ENCODE measurements at places on chromosomes 4 and X.

GRCh38 chr4:31918891-31919290 is 1198.7 kb downstream of the PCDH7 start:
- no peak for DNase-seq

DNA sequence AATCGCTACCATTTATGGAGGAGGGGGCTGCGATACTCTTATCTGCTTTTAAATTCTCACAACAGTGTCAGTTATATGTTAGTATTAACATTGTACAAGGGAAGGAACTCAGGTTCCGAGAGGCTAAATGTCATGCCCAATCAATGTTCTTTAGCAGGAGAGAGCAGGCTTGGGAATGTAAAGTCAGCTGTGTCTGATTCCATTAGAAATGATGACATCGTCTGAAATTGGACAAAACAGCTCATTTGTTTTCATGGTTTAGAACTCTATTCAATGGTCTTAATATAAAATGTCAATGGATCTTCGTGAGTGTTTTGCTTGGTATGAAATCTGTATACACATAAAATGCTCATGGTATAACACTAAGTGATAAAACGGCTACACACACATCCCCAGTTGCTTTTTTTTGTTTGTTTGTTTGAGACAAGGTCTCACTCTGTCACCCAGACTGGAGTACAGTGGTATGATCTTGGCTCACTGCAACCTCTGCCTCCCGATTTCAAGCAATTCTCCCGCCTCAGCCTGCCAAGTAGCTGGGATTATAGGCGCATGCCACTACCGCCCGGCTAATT is 11.9 kb upstream of the SH3KBP1 start:
- no peak for DNase-seq

- peak; percentile 80 for DNase-seq
These were observed 50.8 kb upstream of the TRIM2 start for GRCh38 chr4:153153339-153153871.

DNA sequence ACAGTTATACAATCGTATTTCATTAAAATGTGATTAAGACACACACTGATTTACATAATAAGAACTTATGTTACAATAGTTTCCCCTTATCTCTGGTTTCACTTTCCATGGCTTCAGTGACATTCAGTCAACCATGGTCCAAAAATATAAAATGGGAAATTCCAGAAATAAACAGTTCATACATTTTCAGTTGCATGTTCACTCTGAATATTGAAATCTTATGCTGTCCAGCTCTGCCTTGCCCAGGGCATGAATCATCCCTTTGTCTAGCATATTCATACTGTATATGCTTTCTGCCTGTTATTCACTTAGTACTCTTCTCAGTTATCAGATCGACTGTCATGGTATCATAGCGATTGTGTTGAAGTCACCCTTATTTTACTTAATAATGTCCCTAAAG is 173.8 kb upstream of the DCAF12L2 start:
- DNase-seq, result no peak

- DNase-seq, result no peak
These were observed 2.9 kb downstream of the HDAC8 start for GRCh38 chrX:72569786-72570185.

- DNase-seq, result no peak
These were observed 244.3 kb downstream of the PTTG2 start for GRCh38 chr4:38204339-38205035.

- DNase-seq, result no peak
These were observed 15.8 kb upstream of the DHRSX start for GRCh38 chrX:2516623-2517022.

GRCh38 chr4:7759216-7759615 is 180.4 kb downstream of the AFAP1 start:
- DNase-seq, result peak; percentile 72

DNA sequence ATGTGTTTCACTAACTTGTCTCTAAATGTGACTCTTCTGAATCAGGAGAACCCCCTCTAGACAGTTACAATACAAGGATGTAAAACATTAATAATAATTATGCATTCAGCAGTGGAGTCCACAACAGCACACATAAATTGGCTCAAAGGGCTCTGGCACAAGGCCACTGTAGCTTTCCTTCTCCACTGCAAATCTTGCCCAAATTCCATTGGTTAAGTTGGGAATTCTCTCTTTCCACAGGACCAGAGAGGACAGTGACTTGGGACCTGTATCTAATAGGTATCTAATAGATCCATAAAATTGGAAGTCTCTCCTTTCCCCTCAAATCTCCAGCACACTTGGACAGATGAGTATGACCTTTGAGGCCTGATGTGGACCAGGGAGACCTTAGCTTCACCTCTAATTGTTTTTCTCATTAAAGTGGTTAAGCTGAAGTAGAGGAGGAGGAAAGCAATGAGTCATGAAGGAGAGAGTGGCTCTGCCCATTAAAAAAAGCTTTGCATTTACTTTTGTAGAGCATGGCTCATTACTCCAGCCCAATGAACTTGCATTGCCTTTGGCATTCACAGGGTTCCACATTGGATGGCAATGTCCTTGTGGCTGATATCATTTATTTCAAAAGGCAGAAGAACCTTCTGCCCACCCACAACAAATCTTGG is 72.3 kb upstream of the SH3RF1 start:
- no peak for DNase-seq

DNA sequence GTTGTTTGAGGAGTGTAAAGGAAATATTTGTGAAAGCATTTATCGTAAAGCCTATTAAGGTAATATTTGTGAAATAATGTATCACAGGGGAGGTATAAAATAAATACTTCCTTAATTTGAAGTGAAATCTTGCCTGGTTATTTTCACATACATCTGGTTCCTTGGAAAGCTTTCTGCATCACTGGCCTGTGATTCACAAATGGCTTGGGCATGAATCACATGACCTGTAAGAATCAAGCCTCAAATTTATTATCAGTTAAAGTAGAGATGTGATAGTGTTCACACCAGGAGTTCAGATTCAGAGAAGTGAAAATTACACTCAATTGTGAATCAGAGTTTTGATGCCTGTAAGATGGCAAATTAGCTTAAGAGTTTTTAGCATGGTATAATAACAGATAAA is 1911.4 kb downstream of the STIM2 start:
- no peak for DNase-seq

DNA sequence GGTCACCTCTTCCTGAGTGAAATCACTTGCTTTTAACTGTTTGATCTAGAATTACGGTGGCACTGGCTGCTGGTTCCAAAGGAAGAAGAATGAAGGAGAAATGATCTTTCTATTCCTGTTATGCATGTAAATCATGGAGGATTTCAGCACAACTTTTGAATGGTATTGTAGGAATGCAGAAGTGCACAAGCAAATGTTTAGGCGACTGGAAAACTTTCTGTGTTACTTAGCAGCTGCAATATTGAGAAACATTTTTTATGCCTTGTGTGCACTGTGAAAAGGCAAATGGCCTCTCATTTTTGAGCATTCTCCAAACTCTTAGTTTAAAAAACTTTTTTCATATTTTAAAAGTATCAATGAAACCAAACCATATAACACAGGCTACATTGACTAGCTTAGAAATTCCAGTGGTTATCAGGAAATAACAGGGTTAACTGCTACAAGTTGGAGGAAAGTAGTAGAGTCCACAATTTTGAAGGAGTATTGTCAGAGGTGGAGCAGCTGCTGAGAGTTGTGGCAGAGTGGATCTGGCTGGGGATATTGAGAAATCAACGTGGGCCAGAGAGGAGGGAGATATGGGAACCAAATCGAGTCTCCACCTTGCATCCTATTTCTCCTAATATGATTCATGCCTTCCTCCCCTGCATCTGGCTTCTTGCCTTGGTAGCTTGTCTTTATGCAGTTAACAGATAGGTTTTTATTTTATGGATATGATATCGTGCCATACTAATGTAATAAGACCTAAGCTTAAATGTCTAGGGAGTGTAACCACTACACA is 32.0 kb upstream of the FHL1 start:
- DNase-seq, result no peak

GRCh38 chr4:114361249-114361648 is 237.4 kb upstream of the UGT8 start:
- DNase-seq, result no peak

- DNase-seq, result peak; percentile 51
These were observed at the start of gene FHL1 for GRCh38 chrX:136147315-136147901. TSS of gene FHL1 (plus strand) at chrX:136147533.

GRCh38 chr4:119048446-119048845 is 87.2 kb upstream of the MYOZ2 start:
- no peak for DNase-seq

DNA sequence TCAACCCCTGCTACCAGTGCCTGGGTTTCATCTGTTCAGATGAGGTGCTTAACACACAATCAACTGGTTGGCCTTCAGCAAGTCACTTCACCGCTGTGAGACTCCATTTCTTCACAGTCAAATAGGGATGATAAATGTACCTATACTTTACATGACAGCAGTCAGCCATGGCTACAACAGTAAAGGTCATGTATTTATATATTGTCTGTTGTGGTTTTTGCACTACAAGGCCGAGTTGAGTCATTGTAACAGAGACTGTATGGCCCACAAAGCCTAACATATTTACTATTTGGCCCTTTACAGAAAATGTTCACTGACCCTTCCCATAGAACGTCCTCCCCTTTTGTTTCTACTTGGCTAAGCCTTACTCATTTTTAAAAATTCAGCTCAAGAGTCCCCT is 404.6 kb upstream of the F9 start:
- no peak for DNase-seq

DNA sequence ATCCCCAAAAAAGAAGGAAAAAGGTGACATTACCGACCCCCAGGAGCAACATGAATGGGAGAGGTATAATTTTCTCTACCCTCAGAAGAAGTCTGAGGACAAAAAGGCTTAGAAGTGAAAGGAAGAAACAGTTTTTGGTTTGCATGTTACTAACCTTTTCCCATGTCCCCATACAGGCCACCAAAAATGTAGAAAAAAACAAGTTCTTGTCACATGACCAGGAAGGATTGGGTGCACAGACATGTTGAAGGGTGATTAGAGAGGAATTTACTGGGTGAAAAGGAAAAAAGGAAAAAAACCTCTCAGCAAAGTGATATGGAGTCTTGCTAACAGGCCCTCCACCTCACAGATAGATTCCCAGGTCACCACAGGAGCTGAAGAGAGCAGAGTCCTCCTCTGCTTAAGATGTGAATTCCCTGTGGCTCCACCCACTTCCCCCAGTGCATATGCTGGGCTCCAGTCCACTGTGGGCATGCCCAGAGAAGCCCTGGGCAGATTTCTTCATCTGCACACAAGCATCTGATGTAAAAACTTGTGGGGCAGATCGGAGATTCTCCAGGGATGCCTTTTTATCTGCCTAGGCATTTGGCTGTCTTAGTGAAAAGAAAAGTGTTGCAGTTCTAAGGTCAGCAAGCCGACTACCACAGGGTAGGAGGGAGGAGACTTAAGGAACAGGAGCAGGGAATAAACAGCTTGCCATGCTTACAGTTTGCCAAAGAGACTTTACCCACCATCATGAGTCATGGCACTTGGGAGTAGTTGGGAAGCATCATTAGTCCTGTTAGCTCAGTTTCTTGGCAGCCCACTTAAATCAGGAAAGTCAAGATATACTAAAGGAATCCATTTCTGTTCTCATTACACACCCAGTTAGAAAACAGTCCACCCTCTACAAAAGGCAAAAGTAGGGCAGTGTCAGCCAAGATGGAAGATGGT is 25.0 kb upstream of the PASD1 start:
- DNase-seq, result no peak

- DNase-seq, result no peak
These were observed 100.9 kb upstream of the WDFY3 start for GRCh38 chr4:85067342-85067741.

- no peak for DNase-seq
These were observed 502.3 kb upstream of the DIAPH2 start for GRCh38 chrX:96182366-96182765.

DNA sequence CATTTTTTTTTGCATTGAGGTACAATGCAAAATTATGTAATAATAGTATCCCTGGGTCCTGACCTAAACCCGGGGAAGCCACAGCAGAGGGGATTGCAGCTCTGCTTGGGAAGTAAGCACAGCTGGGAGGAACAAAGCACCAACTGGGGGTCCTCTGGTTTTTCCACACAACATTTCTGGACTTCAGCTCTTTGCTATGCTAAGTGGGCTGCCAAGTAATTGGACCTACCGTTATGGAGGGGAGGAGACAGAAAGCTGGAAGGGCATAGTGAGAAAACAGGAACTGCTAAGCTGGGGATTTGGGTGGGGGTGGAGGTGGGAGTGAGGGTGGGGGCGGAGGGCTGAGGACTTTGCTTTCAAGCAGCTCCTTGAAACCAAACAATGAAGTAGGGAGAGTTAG is 183.3 kb downstream of the ZIC3 start:
- DNase-seq, result no peak

- no peak for DNase-seq
These were observed 201.7 kb upstream of the ADAMTS3 start for GRCh38 chr4:72770708-72771107.

GRCh38 chrX:9447906-9448305 is 17.0 kb upstream of the TBL1X start:
- no peak for DNase-seq

DNA sequence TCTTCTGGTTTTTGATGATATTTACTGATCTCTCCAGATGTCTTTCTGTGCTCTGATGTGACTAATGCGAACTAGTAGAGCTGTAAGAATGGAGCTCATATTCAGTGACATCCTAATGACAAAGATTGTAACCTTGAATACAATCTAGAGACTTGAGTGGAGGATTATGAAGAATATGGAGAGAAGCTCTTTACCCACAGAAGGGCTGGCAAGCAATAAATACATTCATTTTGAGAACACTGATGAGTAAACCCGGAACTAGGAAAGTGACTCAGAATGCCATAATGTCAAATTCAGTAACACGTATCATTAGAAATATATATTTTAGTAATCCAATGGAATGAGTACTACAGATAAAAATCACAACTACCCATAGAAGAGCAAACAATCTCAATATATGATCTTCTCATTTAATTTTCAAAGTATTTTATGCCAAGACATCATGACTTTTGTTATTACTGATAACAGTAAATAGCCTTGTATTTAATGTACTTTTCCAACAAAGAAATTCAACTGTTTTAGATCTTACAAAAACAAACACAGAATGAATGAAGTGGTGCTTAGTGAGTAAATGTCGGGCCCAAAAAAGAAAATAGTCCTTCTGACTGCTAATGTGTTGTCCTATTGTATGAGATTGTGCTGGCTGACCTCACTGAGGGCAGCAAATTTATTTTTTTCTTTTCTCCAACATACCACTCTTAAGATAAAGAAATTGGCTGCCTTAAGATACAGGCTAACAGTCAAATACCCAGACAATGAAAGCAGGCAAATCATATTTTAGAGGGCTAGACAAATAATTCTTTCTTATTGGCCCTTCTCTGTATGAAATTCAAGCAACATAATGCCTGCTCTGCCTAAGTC is 49.2 kb upstream of the HDAC8 start:
- no peak for DNase-seq

DNA sequence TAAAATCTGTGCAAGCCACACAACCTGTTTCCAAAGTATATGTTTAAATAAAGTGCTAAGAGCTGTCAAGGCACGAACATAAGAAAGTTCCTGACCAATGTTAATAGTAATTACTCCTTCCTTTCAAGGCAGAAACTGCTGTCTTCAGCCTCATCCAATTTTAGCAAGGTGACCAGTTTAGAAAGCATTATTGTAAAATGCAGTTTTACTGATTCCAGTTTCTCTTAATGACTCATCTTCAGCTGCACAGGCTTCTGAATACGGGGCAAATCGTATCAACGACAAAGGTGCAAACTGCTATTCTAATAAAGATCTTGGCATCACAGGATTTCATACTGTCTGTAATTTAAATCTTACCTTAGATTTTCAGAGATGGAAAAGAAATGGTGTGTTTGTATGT is 87.5 kb downstream of the PPP3CA start:
- DNase-seq, result no peak
